ENCODE measurements at places on chromosomes 11 and 22.

DNA sequence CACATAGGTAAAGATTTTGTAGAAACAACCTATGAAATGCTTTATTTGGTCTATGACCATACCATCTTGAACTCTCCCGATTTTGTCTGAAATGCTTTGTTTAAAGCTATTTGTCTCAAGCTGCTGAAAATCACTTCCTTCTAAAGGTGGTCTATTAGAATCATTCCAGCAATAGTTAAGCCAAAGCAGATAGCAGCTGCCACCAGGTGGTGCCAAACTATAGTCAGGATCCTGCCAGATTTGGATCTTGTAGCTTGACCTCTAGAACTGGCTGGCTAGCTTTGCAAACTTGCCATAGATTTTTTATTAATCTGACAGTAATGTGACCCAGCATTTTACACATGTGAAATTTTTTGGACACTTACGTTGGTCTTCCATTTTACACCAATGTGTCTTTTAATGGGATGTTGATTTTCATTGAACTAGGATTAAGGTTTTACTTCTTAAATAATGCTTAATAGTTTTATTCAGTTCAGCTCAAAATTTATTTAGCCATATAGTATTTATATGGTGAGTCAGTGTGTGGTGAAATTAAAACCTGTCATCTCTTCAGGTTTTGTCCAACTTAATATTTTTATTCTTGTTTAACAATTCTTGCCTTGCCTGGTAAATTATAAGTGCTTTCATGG, 19.7 kb downstream of the CTR9 start:
- peak; percentile 22 for DNase-seq

GRCh38 chr11:103170865-103171264, 61.6 kb downstream of the DYNC2H1 start:
- DNase-seq, result no peak

- no peak for DNase-seq
Measured at GRCh38 chr11:122690801-122691548, 35.5 kb downstream of the UBASH3B start.

DNA sequence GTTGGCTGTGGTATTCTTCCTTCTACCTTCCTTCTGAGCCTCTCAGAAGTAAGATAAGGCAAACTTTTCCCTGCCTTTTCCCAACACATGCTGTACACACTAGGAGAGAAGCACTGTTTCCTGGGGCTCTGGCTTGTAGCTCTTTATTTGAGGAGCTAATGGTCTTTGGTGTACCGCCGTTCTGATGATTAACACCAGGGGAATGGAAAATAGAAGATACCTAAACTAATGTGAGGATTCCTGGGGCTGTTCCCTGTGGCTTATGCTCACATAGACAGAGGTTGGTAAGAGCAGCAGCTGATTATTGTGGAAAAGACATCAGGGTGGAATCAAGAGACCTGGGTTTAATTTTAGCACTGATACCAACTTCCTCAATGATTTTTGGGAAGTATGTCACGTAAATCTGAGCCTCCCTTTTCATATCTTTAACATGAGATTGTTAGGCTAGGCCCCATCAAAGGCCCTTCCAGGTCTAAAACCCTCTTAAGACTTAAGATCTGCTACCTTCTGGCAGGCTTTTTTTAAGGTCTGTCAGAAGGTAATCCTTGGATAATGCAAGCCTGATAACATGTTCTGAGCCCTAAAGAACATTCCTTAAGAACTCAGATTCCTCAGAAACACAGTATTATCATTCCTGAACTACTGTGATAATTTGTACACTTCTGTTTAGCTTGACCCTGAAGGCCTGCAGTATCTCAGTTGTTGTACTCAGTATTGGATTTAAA, 24.8 kb upstream of the RCE1 start:
- no peak for DNase-seq

DNA sequence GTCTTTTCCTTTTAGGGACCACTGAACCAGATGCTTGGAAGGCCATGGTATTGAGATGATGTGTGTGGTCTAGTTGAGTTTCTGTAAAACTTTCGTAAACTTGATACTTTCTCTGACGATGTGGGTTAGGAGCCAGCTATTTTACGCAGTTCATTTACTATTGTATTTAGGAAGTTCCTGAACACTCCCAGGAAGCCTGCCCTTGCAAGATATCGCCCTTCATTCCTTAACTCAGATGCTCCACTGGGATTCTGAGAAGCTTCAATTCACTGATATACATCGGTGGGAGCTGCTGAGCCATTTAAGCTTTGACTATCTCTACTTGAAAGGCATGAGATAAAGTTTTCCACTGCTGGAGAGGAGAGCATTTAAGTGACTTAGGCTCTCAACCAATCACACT, 121.3 kb downstream of the CSNK2A3 start:
- DNase-seq, result no peak

- DNase-seq, result no peak
Measured at GRCh38 chr22:22769434-22770279, 118.0 kb upstream of the IGLL5 start.
